ENCODE measurements at places on chromosomes 7 and 10.

GRCh38 chr10:60677531-60678129 is 100.6 kb upstream of the CDK1 start:
- no peak for DNase-seq

DNA sequence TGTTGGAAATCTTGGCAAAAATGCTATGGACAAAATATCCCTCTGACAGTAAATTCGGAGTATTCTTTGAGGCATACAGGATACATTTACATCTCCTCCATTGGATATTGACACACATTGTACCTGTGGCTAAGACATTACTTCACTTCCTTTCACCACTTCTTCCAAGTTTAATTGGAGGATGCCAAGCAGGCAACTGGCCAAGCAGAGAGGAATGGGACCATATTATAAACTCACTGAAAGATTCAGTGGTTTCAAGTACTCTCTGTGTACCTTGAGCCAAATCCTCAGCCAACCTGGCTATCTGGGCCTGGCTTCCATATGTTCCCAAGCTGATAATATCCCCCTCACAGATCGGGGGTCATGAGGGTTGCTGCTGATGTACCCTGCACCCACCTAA is 14.7 kb upstream of the JCAD start:
- DNase-seq = no peak

DNA sequence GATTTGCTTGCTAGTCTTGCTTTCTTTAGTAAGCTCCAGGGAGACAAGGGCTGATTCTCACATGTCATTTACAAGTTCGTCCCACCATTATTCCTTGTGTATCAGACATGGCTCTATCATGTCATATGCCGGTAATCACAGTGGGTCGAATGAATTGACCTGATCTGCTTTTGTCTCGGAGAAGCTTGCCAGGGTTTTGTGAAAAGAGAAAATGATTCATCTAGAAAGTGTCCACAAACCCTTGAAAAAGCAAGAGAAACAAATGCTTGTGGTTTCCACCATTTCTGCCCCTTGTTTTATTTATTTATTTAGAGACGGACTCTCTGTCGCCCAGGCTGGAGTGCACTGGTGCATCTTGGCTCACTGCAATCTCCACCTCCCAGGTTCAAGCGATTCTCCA is 278.5 kb downstream of the TCF7L2 start:
- DNase-seq = no peak

DNA sequence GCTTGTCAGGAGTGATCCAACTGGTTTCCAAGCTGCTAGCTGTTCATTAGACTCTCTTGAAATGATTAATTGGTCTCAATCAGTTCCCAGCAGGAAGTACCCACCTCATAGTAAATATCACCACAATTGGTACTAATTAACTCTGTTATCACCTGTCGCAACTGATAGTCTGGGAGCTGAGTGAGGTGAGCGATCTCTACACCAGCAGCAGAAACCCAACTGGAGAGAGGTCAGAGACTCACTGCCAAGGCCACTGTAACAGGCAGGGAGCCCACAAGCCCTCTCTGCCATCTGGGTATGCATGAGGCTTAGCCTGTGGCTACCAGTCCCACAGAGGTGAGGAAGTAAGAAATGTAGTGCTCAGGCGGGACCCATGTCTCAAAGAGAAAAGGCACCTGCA is 245.5 kb downstream of the DYNC1I1 start:
- DNase-seq = no peak

- no peak for DNase-seq
Observed at GRCh38 chr7:47968847-47969774, 10.3 kb downstream of the HUS1 start.

GRCh38 chr10:49135575-49136313 is 1.9 kb upstream of the FAM170B start:
- no peak for DNase-seq

- DNase-seq = no peak
Observed at GRCh38 chr10:89745903-89746302, 44.5 kb downstream of the KIF20B start.

Measured in cortex of kidney (tissue), 1 donor.